CD4-positive, alpha-beta T cell treated with Interleukin-10 for 1 hour (primary cell): ENCODE measurements at places on chromosomes 1 and 21.
A peak's percentile ranks its signal among the peaks of the same experiment; 100 is the strongest.

GRCh38 chr1:45047032-45047431 lies 35.0 kb downstream of the UROD start:
- DNase-seq = no peak

- DNase-seq = no peak
These were observed 10.1 kb upstream of the SESN2 start for GRCh38 chr1:28249013-28249865.

DNA sequence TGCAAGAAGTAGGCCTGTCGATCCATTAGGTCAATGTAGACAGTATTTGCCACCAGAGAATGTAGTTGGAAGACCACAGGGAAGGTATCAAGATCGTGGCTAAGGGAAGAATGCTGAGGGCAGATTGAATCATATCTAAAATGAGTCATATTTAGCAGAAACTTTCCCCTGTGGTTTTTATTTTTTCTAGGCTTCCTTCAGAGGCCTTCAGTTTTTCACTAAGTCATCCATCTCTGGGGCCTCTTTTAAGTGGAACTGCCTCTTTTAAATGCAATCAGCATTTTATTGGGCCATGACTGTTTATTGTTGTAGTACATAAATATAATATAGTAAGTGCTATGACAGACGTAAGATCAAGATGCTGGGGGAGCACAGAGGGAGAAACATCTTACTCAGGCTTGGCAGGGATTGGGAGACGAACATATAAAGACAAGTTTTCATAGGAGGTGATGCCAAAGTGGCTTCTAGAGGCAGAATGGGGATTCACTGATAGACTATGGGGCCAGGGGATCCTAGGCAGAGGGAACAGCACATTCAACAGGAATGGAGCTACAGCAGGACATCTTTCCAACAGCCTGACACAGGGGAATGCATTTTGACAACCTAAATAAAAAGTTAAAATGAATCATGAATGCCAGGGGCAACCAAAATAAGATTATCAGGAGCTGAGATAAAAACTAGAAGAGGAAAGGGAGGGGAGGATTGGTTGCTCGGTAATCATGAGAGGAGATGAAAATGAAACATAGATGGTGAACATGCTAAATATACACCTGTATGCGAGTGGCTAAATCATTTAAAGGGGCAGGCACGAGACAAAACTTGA lies 20.1 kb downstream of the UBE2U start:
- DNase-seq = no peak

- no peak for DNase-seq
These were observed 1.4 kb upstream of the MT1HL1 start for GRCh38 chr1:237005674-237006073.

DNA sequence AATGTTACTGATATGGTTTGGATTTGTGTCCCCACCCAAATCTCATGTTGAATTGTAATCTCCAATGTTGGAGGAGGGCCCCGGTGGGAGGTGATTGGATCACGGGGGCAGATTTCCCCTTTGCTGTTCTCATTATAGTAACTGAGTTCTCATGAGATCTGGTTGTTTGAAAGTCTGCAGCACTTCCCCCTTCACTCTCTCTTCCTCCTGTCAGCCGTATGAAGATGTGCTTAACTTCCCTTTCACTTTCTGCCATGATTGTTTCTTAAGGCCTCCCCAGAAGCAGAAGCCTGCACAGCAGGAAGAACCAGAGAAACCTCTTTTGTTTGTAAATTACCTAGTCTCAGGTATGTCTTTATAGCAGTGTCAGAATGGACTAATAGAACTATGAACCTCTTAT lies 28.4 kb downstream of the TRIM33 start:
- peak; percentile 34 for DNase-seq

DNA sequence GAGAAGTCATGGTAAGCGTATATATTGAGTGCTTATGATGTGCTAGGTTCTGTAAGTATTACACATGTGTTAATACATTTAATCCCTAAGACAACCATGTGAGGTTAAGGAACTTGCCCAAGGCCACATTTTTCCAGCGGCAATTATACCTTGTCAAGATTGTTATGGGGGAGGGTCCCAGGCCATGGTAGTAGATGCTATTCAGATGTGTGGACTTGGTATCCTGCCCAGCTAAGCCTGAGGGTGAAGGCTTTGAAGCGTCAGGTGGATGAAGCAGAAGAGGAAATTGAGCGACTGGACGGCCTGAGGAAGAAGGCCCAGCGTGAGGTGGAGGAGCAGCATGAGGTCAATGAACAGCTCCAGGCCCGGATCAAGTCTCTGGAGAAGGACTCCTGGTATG lies 3.6 kb upstream of the TUFT1 start:
- no peak for DNase-seq

DNA sequence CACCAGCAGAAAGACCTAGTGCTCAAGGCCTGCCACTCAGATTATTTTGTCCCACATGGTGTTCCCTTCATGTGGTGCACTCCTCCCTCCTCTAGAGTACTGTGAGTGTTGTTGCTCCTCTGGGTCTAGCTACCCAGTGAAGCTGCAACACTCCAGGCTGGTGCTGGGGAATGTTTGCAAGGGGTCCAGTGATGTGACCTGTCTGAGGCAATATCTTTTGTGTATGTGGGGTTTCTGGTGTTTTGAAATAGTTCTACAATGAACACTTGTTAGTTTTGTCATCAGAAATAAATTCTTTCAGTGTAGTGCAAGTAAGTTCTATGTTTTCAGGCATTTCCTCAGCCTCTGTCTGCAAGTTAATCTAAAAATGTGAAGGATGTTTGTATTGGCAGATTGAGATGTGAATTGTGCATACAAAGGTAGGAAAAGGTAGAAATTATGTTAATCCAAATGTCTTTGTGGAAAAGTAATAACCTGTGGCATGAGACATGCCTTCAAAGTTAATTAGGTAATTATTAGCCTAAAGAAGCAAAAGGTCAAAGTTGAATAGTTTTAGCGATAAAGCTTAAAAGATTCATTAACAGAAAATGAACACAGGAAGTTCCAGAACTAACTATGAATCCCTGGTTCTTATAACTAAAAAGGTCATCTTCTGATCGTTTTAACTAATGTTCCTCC lies 616.8 kb downstream of the LTN1 start:
- DNase-seq = no peak

DNA sequence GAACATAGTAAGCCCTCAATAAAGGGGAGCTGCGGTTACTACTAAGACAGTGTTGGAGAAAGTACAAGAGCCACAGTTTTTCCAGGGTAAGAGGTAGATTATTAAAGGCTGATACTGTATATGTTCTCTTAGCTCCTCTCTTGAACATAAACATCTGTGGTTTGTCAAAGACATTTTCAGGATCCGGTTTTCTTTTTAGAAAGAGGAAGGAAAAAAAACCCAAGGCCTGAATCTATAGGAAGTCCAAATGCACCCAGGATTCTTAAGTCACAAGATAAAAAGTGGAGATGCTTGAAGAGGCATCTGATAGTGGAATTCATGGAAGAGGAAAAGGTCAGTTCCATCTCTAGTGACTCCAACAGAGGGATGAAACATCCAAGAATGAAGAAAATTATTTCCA lies 24.6 kb upstream of the SLC45A3 start:
- no peak for DNase-seq

GRCh38 chr1:108561689-108562326 lies 1.9 kb downstream of the EEIG2 start:
- peak; percentile 87 for DNase-seq

DNA sequence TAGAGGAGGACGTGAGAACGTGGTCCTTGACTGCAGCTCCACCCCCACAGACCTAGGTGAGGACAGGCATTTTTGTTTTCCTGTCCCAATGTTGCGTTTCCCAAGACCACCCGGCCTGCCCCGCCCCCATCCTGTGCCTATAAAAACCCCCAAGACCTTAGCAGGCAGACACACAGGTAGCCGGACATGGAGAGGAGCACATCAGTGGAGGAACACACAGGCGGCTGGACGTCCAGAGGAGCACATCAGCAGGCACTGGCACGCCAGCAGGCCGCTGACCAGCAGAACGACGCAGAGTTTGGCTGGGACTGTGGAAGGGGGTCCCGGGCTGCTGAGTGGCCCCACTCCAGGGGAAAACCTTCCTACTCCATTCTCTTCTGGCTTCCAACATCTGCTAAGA lies 12.7 kb upstream of the HMGCL start:
- no peak for DNase-seq

GRCh38 chr1:202088206-202088605 lies 34.5 kb upstream of the GPR37L1 start:
- DNase-seq = no peak

GRCh38 chr1:30641572-30642353 lies 81.6 kb downstream of the MATN1 start:
- DNase-seq = no peak

- DNase-seq = no peak
These were observed 74.0 kb upstream of the SAMSN1 start for GRCh38 chr21:14620152-14620551.

DNA sequence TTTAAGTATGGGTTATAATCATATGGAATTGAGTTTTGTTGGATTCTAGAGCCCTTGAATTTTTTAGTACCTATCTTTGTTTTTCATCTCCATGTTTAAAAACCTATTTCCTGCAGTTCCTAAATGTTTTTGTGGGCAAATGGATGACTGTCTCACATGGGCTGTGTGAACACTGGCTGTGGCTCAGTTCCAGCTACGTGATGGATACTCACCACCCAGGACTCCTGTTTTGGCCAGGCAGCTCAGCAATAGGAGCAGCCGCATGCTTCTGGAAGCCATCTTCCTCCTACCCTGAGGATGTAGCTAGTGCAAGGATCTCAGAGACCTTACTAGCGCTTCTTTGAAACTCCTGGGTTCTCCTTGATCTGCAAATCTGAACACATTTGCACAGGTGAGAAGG lies 2.8 kb downstream of the REG4 start:
- DNase-seq = no peak

- no peak for DNase-seq
These were observed 29.6 kb upstream of the CD84 start for GRCh38 chr1:160608941-160609340.
